Esophagus muscularis mucosa (tissue), 4 donors: ENCODE measurements at places on chromosomes 12 and 14.
A peak's percentile ranks its signal among the peaks of the same experiment; 100 is the strongest.

GRCh38 chr14:80172375-80173051 is 38.8 kb downstream of the DIO2 start:
- no peak overlapping the region for H3K4me3 ChIP-seq
- H3K27ac ChIP-seq: no peak overlapping the region
- no peaks in the 10 kb centered on the region for H3K4me1 ChIP-seq
- DNase-seq: no peak
- no peaks in the 10 kb centered on the region for H3K36me3 ChIP-seq
- H3K27me3 ChIP-seq: no peaks in the 10 kb centered on the region

- H3K36me3 ChIP-seq: no peaks in the 10 kb centered on the region
- H3K27me3 ChIP-seq: no peaks in the 10 kb centered on the region
- H3K4me3 ChIP-seq: peak overlapping the region; percentile 45
- no peak overlapping the region for H3K27ac ChIP-seq
- H3K4me1 ChIP-seq: no peaks in the 10 kb centered on the region
- no peak for DNase-seq
These were observed 16.7 kb upstream of the LYZ start for GRCh38 chr12:69331519-69331908.

GRCh38 chr12:128026696-128027574 is 240.0 kb upstream of the TMEM132C start:
- H3K4me3 ChIP-seq: no peak overlapping the region
- no peaks in the 10 kb centered on the region for H3K4me1 ChIP-seq
- H3K27me3 ChIP-seq: no peaks in the 10 kb centered on the region
- H3K27ac ChIP-seq: no peak overlapping the region
- no peaks in the 10 kb centered on the region for H3K36me3 ChIP-seq
- no peak for DNase-seq

DNA sequence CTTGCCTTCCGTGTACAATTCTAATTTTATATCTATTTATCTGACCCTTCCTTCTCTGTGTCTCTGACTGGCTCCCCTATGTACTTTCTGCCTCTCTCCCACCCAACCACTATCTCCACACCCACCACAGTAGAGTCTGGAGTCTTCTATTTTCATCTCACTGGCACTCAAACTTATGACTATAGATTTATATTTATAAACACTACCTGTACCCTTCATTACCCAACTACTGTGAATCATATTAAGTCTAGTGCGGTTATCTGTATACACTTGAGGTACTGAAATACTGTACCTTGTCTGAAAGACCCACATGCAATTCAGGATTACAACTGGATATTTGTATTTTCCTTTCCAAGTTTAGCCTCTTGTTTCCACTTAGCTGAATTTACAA is 36.1 kb downstream of the ATP2B1 start:
- no peak overlapping the region for H3K27ac ChIP-seq
- H3K27me3 ChIP-seq: no peaks in the 10 kb centered on the region
- H3K36me3 ChIP-seq: no peaks in the 10 kb centered on the region
- no peak overlapping the region for H3K4me3 ChIP-seq

DNA sequence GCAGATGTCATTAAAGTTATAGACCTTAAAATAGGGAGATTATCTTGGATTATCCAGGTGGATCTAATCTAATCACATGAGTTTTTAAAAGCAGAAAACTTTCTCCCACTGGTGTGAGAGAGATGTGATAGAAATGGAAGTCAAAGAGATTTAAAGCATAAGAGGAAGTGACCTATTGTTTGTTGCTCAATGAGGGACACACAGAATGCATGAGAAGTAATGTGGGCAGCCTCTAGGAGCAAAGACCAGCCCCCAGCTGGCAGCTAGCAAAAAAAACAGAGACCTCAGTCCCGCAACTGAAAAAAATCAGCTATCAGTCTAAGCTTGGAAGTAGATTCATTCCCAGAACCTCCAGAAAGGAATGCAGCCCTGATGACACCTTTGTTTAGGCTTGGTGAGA is 24.6 kb upstream of the ANP32D start:
- H3K4me1 ChIP-seq: no peaks in the 10 kb centered on the region
- no peak overlapping the region for H3K27ac ChIP-seq
- no peaks in the 10 kb centered on the region for H3K27me3 ChIP-seq
- DNase-seq: no peak

GRCh38 chr14:24612196-24612595 is 2.7 kb upstream of the GZMH start:
- H3K27ac ChIP-seq: no peak overlapping the region
- H3K4me1 ChIP-seq: no peaks in the 10 kb centered on the region
- DNase-seq: no peak
- no peak overlapping the region for H3K4me3 ChIP-seq

DNA sequence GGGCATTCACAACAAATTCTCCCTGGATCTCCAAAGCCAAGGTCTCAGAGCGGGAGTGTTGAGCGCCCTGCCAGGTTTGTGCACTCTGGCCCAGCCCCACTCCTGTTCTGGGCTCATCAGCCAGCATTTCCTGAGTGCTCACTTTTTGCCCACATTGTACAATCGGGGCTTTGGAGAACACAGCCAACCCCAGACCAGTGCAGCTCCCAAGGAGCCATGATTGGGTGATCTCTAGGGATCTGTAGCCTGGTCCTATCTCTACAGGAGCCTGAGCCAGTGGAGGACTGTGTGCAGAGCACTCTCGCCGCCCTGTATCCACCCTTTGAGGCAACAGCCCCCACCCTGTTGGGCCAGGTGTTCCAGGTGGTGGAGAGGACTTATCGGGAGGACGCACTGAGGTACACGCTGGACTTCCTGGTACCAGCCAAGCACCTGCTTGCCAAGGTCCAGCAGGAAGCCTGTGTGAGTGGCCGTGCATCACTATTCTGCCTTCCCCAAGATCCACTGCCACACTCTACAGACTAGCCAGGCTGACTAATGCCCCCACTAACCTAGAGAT is 2.8 kb downstream of the ARHGEF40 start:
- peaks cover 33% of the 10 kb centered on the region for H3K4me1 ChIP-seq
- H3K4me3 ChIP-seq: no peak overlapping the region
- no peak for DNase-seq
- peaks cover 49% of the 10 kb centered on the region for H3K36me3 ChIP-seq
- H3K27me3 ChIP-seq: no peaks in the 10 kb centered on the region

DNA sequence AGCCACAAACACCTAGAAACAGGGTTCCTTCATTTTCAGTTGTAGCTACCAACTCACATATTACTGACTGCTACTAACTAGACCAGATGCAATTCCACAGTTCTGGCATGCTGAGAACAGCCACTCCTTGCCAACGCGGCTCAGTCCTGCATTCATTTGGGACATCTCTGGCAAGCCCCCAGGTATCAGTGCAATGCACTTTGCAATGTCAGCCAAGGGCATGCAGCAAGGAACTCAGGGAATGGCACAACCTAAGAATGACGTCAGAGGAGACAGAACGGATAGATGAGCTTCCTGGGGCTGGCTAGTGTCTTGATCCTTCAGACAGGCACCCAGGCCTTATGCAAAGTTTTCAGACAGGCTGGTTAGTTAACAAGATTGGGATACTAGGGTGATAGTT is 29.6 kb downstream of the MAP3K9 start:
- no peak overlapping the region for H3K27ac ChIP-seq
- H3K4me1 ChIP-seq: no peaks in the 10 kb centered on the region
- DNase-seq: no peak
- H3K36me3 ChIP-seq: no peaks in the 10 kb centered on the region

GRCh38 chr14:97485201-97485600 is 688.0 kb downstream of the VRK1 start:
- H3K4me1 ChIP-seq: no peaks in the 10 kb centered on the region
- no peaks in the 10 kb centered on the region for H3K36me3 ChIP-seq
- H3K27ac ChIP-seq: no peak overlapping the region
- H3K4me3 ChIP-seq: no peak overlapping the region

GRCh38 chr12:128554546-128555304 is 269.0 kb downstream of the SLC15A4 start:
- H3K4me1 ChIP-seq: no peaks in the 10 kb centered on the region
- no peak overlapping the region for H3K27ac ChIP-seq
- H3K36me3 ChIP-seq: no peaks in the 10 kb centered on the region

- no peak overlapping the region for H3K27ac ChIP-seq
- H3K36me3 ChIP-seq: no peaks in the 10 kb centered on the region
- no peak overlapping the region for H3K4me3 ChIP-seq
These were observed 7.5 kb upstream of the TRHDE start for GRCh38 chr12:72264548-72265175.

DNA sequence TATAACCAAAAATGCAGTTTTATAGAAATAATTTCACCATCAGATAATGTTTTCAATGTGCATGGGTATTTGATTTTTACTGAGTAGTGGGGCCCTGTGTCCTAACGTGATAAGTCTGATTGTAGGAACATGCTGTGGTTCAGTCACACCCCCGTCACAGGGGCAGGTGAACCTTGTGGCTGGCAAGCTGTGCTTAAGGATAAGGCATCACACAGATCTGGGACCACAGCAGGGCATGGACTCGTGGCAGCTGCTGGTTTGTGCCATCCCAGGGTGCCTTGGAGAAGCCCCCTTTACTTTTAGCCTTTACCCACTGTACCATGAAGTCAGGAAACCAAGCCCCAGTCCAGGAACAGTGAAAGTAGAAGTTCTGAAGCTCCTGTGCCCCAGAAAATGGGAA is 16.7 kb downstream of the CCNK start:
- H3K27me3 ChIP-seq: no peaks in the 10 kb centered on the region
- H3K27ac ChIP-seq: no peak overlapping the region
- no peak overlapping the region for H3K4me3 ChIP-seq
- H3K36me3 ChIP-seq: peaks cover 86% of the 10 kb centered on the region
- DNase-seq: no peak

DNA sequence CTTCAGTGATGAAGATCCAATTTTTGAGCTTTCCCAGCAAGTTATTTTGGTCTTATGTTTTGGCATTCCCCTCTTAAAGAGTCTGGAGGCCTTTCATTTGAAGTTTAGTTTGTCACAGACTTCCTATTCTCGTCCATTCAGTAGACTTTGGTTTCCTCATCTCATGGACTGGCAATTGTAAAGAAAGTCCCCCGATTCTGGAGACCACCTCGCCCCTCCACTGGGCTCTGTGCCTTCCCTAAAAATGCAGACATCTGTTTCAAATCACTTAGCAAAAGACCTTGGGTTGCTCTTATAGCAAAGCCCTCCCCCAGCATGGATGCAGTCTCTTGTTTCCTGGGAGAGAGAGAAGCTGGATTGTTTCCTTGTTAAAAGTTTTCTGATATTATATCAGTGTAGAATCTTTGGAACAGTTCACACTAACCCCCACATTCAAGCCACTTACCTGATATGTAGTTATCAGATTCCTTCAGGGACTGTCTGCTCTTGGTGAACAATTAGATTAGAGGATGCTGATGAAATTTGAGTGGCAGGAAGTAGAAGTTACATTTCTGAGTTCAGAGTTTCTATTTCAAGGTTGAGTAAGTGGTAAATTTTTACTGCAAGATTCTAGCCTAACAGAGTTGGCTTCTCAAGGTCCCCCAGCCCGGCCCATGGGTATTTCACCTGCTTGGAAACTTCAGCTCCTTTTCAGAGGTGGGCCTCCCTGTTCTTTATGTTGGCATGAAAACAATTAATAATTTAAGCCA is 56.3 kb downstream of the PLXNC1 start:
- DNase-seq: no peak
- no peaks in the 10 kb centered on the region for H3K36me3 ChIP-seq
- no peaks in the 10 kb centered on the region for H3K27me3 ChIP-seq
- peaks cover 6% of the 10 kb centered on the region for H3K4me1 ChIP-seq
- no peak overlapping the region for H3K4me3 ChIP-seq

DNA sequence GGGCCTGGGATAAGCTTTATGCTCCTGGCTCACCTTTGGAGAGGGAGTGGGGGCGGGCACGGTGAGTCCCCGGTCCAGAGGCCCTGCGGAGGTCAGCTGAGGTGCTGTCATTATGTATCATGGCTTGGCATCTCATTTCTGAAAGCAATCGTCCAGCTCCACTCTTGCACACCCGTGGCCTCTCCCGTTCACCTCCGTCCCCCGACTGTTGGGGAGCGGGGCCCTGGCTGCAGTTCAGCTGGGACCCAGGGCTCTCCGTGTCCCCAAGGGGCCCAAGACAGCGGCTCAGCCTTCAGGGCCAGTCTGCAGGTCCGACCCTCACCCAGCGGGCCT is 10.6 kb downstream of the BMP4 start:
- no peak for DNase-seq
- H3K4me3 ChIP-seq: peak overlapping the region; percentile 38
- H3K27me3 ChIP-seq: peaks cover 14% of the 10 kb centered on the region
- no peak overlapping the region for H3K27ac ChIP-seq

DNA sequence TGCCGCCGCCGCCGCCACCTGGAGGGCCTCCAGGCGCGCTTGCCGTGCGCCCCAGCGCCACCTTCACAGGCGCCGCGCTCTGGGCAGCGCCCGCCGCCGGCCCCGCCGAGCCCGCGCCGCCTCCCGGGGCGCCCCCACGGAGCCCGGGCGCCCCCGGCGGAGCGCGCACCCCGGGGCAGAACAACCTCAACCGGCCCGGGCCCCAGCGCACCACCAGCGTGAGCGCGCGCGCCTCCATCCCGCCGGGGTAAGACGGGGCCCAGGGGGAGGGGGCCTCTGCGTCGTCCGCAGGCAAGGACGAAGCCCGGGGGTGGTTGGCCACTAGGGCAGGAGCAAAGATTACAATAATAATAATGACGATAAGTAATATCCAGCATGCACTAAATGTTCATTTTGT is 21.3 kb downstream of the DTX1 start:
- H3K27me3 ChIP-seq: no peaks in the 10 kb centered on the region
- H3K27ac ChIP-seq: no peak overlapping the region
- H3K4me1 ChIP-seq: no peaks in the 10 kb centered on the region
- no peak for DNase-seq
- H3K36me3 ChIP-seq: no peaks in the 10 kb centered on the region
- no peak overlapping the region for H3K4me3 ChIP-seq

- no peak overlapping the region for H3K4me3 ChIP-seq
- no peak overlapping the region for H3K27ac ChIP-seq
- no peak for DNase-seq
These were observed 34.1 kb downstream of the SCFD1 start for GRCh38 chr14:30656190-30656632.

DNA sequence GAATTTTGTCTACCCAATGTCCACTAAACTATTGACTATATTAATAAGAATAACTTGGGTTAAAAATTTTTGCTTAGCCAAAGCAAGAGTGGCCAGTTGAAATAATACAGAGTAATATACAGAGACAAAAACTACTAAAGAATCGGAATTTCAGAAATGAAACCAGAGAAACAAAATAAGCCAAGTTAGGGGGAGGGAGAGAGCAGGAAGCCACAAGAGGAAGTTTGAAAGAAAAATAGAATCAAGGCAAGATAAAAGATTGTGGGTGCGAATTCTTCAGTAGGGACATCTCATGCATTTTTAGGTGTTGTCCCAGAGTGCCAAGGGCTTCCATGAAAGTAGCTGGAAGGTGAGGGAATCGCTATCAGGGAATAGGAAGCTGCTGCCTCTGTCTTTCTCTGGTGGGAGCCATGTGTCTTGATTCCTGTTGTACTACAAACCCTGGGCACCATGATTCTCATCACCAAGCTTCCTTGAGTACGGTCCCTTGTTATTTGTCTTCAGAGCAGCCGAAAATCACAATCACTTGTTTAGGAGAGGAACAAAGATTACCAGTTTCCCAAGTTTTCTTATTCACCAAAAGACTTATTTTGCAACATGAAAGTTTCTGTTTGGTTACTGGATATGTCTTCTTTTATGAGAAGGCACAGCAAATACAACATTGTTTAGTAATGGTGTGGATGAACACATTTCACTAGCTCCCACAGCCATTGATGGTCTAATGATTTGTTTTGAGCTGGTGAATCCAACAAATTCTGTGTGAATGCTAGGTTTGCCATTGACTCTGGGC is 16.7 kb downstream of the NEUROD4 start:
- H3K27ac ChIP-seq: no peak overlapping the region
- H3K4me3 ChIP-seq: no peak overlapping the region
- H3K4me1 ChIP-seq: no peaks in the 10 kb centered on the region

- no peaks in the 10 kb centered on the region for H3K4me1 ChIP-seq
- DNase-seq: no peak
- no peak overlapping the region for H3K4me3 ChIP-seq
- no peaks in the 10 kb centered on the region for H3K27me3 ChIP-seq
These were observed 21.0 kb downstream of the RTN1 start for GRCh38 chr14:59849411-59850130.
